ENCODE measurements at places on chromosomes 2 and 18. TPM values are rescaled to one million over a fixed set of nuclear protein-coding genes. Genes with fewer than 3 reads are reported as not detected.
A peak's percentile ranks its signal among the peaks of the same experiment; 100 is the strongest.

GRCh38 chr2:237143676-237144440 lies 58.2 kb downstream of the COPS8 start:
- no peak for DNase-seq

- no peak for DNase-seq
Measured at GRCh38 chr2:205864491-205864890, 182.2 kb downstream of the NRP2 start.

GRCh38 chr2:160783474-160783873 lies 289.9 kb upstream of the RBMS1 start:
- no peak for DNase-seq

DNA sequence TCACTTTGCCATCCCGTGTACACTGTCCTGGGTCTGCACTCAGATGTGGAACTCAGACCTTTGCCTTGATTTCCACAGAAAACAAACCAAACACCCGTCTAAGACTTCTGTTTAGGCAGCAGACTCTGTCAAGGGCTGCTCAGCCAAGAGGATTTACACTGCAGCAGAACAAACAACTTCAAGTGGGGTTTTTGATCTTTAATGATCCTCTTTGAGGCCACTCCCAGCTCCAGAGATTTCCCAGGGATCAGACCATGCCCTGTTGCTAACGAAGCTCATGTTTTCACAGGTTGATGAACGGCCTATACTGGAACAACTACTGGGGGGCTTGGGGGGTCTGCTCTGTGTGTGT lies 52.5 kb upstream of the LGALSL start:
- no peak for DNase-seq

The SLC9A2 gene
- polyA plus RNA-seq: 2.5 TPM

The FAM124B gene
- polyA plus RNA-seq: 10.2 TPM

GRCh38 chr18:12976305-12976704 lies 14.9 kb upstream of the CEP192 start:
- DNase-seq: no peak

The UGT1A8 gene
- polyA plus RNA-seq: not detected

The PCARE gene
- polyA plus RNA-seq: 0.06 TPM

DNA sequence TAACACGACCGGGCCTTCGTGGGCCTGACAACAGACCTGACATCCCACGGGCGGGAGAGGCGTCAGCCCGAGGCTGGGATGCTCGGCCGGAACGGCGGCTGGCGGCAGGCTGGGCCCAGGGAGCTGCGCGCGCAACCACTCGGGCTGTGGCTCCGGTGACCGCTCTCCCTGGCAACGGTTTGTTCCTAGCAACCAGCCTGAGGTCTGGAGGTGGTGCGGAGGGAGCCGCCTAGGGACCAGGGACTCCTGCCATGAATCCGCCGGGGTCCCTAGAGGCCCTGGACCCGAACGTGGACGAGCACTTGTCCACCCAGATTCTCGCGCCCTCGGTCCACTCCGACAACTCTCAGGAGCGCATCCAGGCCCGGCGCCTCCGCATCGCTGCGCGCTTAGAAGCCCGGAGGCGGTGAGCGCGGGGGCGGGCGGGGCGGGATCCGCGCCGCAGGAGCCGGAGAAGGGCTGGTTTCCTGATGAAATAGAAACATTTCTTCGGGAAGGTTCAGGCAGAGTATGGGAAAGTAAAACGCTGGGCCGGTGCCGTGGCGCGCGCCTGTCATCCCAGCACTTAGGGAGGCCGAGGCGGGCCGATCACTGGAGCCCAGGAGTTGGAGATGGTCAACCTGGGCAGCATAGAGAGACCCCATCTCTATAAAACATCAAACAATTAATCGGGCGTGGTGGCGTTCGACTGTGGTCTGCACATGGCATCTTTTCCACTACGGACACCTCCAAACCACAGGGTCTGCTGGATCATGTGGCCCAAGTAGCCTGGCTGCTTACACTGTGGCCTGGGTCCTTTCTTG lies at the start of gene DRC1:
TSS of gene DRC1 (plus strand) at position 182 of the 803 bp plus-strand sequence. CDS start at position 252, 70 bp downstream.
- DNase-seq: peak; percentile 54

- DNase-seq: no peak
Measured at GRCh38 chr2:159933040-159933726, 129.2 kb downstream of the PLA2R1 start.

The HADHB gene
- 104 TPM for polyA plus RNA-seq

DNA sequence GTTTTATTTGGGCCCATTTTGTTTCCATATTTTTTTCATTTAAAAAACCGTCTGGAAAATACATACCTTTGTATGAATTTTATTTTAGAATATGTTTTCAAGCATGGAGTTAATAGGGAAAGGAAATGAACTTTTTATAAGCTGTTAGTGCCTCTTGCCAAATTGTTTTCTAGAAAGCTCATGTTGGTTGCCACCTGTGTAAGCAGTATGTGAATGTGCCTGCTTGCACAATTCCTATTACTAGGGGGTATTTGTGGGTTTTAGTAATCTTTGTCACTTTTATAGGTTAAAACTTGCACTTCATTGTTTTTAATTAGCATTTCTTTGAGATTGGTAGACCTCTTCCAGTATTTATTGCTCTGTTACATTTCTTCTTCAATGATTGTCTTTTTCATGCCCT lies 107.3 kb downstream of the TANC1 start:
- no peak for DNase-seq

DNA sequence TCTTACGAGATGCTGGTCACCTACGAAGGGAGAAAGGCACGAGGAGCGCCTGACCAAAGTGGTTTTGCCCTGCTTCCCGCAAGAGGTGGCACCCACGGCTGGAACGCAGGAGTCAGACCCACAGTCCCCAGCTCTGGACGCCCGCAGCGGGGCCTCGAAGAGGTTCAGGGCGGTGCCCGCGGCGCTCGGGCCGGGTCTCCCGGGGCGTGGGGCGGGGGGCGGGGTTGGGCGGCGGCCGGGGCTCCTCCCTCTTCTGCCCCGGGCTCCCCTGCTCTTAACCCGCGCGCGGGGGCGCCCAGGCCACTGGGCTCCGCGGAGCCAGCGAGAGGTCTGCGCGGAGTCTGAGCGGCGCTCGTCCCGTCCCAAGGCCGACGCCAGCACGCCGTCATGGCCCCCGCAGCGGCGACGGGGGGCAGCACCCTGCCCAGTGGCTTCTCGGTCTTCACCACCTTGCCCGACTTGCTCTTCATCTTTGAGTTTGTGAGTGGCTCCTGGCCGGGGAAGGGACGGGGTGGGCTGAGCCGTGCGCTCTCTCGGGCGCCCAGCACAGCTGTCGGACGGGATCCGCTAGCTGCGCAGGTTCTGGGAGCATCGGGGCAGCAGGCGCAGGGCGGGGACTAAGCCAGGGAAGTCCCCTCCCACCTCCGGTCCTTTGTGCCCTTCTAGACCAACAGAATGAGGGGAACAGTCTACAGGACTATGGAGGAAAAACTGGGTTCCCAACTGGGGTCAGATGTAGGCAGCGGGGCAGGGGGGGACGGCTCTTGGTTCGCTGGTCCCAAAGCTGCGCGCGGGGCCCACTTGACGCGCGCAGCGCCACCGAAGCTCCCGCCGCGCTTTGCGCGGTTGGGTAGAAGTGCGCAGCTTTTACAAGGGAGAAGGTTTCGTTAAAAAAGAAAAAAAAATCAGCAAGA lies at the start of gene MAL:
TSS of gene MAL (plus strand) at position 303 of the 914 bp plus-strand sequence. CDS start at position 388, 85 bp downstream.
- DNase-seq: peak; percentile 38

The SIX2 gene
- polyA plus RNA-seq: 7.3 TPM

The IL18R1 gene
- 2.0 TPM for polyA plus RNA-seq

The NEURL3 gene
- polyA plus RNA-seq: 0.16 TPM
